ENCODE measurements at places on chromosomes 5 and 9.
A peak's percentile ranks its signal among the peaks of the same experiment; 100 is the strongest.

DNA sequence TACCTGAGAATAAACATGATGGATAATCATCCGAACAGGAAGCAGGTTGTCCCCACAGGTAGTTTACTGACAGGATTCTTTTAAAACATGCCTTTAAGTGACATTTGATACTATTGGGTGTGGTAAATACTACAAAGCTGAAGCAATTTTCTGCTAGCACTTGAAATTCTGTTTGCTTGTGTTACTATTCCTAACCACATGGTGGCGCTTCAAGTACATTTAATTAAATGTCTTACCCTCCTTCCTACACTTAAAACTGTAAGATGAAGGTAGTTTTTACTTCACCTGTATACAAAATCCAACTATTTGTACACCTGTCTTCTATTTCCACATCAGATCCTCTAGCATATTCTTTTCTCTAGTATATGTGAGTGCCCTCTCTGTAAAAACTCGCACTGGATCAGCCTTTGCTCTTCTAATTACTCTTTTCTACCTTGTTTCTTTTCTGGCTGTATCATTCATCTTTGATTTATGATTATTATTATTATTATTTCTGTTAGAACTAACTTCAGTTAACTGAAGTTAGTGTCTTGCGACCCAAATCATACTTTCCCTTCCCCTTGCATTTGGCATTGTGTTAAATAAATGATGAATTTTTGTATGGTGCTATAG lies 18.4 kb downstream of the SLC25A46 start:
- no peak for DNase-seq

GRCh38 chr9:83066771-83067170 lies 3.8 kb upstream of the RASEF start:
- DNase-seq = no peak

DNA sequence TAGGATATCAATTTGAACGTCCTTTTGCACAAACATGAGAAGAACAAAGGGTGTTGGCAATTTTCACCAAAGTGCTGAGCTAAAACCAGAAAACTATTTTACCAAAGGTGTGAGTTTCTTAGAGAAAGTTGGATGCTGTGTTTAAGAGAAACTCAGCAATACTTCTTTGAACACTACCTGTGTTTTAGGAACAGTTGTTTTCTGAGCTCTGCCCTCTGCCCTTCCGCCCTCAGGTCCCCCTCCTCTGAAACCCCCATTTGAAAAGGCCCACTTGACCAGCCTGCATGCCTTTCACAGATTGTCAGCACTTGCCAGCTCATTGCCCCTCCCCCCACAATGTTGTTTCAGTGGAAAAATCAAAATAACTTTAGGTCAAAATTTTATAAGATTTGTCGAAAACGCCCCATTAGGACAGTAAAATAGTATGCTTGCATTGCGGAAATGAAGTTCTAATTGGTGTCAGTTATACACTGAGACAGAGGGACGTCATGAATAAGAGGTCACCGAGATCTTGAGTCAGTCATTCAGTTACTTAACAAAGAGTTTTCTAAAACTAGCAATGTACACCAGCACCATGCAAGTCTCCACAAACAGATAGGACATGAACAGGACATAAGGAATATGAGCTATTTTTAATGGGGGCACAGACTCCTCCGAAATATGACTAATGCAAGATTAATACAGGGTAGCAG lies 61.9 kb upstream of the IL7R start:
- DNase-seq = no peak

- DNase-seq = no peak
Observed at GRCh38 chr9:121262953-121263352, 5.0 kb upstream of the GSN start.

DNA sequence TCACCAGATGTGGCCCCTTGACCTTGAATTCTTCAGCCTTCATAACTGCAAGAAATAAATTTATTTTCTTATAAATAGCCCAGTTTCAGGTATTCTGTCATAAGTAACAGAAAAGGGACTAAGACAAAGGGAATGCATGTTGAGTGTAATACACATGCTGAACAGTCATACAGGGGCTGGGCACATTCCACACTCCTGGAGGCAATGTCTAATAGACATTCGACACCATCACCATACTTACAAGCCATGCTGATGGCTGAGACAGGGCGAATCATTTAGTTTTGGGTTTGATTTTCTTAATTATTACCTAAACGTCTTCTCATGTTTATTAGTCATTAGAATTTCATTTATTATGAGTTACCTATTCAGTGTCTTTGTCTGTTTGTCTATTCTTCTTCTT lies 68.5 kb downstream of the TENT4A start:
- DNase-seq = no peak

- DNase-seq = no peak
Observed at GRCh38 chr5:143605403-143606005, 202.0 kb upstream of the NR3C1 start.

DNA sequence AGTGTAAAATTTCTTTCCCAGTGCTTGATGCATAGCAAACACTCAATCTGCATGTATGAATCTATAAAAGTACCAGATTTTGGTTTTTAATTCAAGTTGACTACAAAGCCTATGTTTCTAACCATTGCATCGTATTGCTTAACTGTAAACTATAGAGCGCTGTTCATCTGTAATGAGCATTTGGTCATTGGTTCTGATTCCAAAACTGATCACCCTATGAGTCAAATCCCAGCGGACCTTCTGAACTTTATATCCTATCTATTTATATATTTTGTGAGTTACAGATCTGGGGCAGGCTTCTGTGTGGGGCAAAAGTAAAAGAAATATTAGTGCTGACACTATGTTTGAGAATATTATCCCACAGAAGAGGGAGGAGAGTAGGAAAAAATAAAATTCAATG lies 305.7 kb upstream of the TNC start:
- no peak for DNase-seq

GRCh38 chr5:61371474-61371873 lies 39.4 kb downstream of the ZSWIM6 start:
- DNase-seq = no peak

GRCh38 chr5:13739479-13739878 lies 205.0 kb downstream of the DNAH5 start:
- DNase-seq = no peak

GRCh38 chr5:143448518-143448917 lies 45.0 kb upstream of the NR3C1 start:
- no peak for DNase-seq

DNA sequence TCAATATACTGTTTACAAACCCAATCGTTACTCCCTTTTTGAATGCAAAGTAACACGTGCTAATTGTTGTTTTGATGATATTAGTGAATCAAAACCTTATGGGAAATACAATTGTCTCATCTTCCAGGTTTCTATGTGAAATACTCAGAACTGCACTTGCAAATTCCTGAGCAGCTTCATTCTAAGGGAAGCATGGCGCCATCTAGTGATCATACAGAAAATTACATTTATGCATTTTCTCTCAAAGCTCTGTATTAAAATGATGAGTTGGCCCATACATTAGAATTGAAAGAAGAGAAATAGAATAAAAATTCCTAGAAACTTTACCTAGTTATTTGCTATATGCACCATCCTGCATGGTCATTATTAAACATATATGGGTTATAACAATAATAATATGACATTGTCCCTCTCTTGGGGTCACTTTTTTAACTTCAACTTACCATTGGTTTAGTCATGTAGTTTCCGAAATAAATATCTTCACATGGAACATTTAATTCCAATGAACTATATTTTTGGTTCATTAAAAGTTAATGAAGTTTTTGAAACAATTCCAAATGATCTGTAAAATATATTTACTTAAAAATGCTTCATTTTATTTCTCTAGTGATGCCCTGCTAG lies 220.0 kb downstream of the PDE4D start:
- peak; percentile 24 for DNase-seq

DNA sequence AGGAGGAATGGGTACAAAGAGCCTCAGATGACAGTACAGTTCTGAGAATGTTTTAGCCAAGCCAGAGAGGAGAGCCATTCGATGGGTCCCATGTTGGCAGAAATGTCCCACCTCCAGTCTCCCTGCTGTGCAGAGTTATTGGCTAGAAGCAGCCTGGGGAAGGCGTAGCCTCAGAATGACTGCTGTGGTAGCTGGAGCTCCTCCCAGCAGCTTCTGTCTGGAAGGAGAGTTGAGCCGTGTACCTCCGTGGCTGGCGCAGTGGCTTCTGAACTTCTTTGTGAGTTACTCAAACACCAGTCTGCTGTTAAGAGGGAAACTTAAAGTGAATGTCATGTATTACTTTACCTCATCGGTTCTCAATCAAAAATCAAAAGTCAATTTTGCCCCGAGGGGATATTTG lies 193.3 kb upstream of the SNX2 start:
- no peak for DNase-seq

- no peak for DNase-seq
Observed at GRCh38 chr9:130837643-130838042, 2.6 kb downstream of the ABL1 start.

- DNase-seq = no peak
Observed at GRCh38 chr9:76699971-76700370, 64.3 kb upstream of the PCA3 start.

GRCh38 chr5:38208782-38209378 lies 49.5 kb upstream of the EGFLAM start:
- DNase-seq = peak; percentile 51

GRCh38 chr9:130940693-130941576 lies 1.9 kb upstream of the FIBCD1 start:
- DNase-seq = peak; percentile 84

DNA sequence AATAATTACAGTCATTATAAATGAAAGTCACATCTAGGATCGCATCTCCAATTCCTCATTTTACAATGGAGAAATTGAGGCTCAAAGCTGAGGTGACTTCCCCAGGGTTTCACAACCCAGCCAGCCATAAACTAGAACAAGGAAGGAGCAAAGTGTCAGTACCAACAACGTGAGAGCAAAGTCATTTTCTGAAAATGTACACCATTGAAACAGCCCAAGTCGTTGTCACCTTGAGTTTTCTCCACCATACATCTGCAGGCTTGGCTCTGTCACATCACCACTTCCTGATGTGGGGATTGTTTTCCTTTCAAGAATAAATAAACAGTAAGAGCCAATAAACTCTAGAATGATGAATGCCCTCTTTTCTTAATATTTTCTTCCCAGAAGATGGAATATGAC lies 184.5 kb upstream of the PTGER4 start:
- DNase-seq = no peak

DNA sequence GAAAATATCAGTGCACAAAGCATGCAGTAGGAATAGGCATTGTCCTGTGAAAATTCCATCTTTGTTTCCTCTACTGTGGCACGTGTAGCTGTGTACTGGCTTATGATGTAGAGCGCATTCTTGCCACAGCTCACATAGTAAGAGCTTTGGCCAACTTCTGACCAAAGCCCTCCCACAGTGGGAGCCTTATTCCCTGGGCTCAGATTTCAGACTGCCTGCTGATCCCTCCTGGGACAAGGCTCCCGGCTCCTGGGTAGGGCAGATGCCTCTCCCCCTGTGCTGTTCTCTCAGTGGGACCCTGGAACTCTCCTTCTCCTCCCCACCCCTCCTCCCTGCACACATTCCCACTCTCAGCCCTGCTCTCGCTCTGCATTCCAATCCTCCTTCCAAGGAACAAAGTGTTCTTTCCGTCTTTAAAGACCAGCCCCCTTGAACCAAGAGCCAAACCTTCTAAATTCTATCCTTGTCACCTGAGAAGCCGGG lies 17.5 kb downstream of the LCP2 start:
- DNase-seq = no peak

DNA sequence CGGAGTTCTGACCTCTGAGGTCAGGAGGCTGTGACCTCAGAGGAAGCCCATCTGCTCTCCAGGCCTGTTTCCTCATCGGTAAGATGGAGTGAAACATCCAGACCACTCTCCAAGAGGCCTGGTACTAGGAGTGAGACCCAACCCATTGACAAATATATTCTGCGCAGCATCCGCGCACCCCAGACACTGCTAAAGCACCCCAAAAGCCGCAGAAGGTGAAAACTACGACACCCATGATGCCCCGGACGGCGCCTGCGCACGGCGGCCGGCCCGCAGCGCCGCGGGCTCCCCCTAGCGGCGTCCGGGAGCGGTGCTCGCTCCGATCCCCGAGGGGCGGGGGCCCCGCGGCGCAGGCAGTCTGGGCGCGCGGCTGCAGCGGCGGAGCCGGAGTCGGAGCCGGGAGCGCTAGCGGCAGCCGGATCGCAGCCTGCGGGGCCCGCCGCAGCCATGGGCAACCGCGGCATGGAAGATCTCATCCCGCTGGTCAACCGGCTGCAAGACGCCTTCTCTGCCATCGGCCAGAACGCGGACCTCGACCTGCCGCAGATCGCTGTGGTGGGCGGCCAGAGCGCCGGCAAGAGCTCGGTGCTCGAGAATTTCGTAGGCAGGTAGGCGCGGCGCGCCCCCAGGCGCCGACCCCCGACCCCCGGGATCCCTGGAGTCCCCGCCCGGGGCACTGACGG lies at the start of gene DNM1:
TSS of gene DNM1 (plus strand) at position 356 of the 683 bp plus-strand sequence. CDS start at position 448, 92 bp downstream.
- peak; percentile 99 for DNase-seq

GRCh38 chr5:9198394-9198793 lies 347.5 kb downstream of the SEMA5A start:
- DNase-seq = no peak

GRCh38 chr5:106106384-106106783 lies 1564.4 kb downstream of the EFNA5 start:
- no peak for DNase-seq

- no peak for DNase-seq
Observed at GRCh38 chr5:114952876-114953275, 216.8 kb downstream of the TRIM36 start.

GRCh38 chr5:102286476-102286875 lies 9.6 kb downstream of the SLCO4C1 start:
- no peak for DNase-seq

- no peak for DNase-seq
Observed at GRCh38 chr5:97547999-97548738, 365.1 kb upstream of the RIOK2 start.

DNA sequence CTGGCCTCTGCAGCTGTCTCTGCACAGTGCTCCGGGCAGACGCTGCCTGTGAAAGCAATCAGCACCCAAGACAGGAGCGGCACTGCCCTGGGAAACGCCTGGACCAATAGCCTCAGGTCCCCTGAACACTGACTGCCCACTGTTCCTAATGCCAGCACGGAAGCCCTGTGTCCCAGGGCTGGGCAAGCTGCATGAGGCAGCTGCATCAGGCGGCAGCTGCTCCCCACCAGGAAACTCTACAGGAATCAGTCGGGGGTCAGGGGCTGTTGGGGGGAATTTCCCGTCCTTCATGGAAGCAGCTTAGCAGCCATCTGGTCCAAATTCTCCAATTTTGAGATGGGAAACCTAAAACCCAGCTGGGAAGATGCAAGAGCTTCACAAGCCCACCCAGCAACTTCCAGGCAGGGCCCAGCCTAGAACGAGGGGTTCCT lies 118.6 kb downstream of the VAV2 start:
- DNase-seq = peak; percentile 61

GRCh38 chr9:125142560-125143376 lies 560 bp downstream of the SCAI start:
- DNase-seq = no peak

GRCh38 chr9:80648336-80648735 lies 1041.0 kb downstream of the TLE1 start:
- DNase-seq = no peak

- DNase-seq = peak; percentile 38
Observed at GRCh38 chr5:125480911-125481310, 734.5 kb upstream of the ZNF608 start.

GRCh38 chr5:141870871-141871270 lies 7.3 kb downstream of the PCDH1 start:
- no peak for DNase-seq
